Bone marrow (tissue), 2 donors: ENCODE measurements at places on chromosomes 16 and 17.

DNA sequence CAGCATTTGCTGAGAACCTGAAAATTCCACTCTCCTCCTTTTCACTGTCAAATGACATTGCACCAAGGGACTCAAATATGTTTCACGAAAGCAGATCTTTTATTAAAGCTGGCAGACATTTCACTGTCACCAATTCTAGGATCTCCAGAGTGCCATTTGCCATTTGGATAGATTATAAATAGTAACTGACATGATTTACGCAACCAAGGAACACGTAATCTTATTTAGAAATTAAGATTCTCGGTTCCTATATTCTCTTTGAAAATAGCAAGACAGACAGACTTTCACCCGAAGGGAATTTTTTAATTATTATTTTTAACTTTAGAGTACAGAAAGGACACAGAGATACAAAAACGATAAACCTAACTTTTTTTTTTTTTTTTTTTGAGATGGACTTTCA lies 49.6 kb downstream of the ANKFY1 start:
- DNase-seq: no peak

DNA sequence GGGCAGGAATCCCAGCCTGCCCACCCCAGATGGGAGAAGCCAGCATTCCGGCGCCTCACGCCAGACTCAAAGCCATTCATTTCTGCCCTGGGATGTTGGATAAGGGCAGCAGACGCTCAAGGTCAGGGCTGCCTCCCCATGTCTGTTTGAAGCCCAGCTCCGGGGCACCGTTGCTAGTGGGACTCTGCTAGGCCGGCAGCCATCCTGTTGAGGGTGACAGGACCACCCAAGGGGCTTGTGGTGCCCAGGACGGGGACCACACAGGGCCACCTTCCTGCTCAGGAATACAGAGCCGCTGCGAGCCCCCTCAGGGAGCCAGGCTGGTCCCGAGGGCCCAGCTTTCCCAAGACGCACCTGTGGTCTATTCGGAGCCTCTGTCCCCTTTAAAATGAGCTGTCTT lies 101.7 kb upstream of the CREBBP start:
- DNase-seq: no peak

DNA sequence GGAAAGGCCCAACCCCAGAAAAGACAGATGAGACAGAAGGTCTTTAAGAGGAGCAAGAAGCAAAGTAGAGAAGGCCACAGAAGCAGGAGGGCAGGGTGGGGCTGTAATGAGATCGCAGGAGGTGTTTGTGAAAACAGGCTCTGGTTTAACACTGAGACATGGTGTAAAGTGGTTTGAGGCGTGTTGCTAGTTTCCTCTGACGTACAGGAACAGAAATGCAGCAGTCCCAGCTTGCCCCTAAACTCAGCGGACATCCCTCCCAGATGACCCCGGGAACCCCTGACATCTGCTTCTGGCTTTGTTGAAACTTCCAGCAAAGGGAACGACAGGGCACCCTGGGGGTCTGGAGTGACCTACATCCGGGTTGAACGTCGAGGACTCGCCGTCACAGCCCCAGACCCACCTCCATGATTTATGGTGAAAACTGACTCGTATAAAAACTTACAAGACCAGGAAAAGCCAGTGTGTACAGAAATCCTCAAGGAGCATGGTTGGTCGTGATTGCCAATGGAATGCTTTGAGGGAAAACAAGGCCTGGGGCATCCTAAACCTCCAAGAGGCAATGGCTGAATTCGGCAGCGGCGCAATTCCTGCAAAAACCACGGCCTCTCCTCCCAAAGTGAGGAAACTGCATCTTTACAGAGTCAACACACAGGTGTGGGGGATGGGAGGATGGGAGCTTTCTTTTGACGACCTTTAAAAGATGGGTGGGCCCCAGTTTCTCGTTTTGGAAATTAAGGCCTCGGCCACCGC lies 25.8 kb downstream of the LITAF start:
- no peak for DNase-seq

GRCh38 chr17:6712058-6712853 lies 913 bp downstream of the SLC13A5 start:
- no peak for DNase-seq

DNA sequence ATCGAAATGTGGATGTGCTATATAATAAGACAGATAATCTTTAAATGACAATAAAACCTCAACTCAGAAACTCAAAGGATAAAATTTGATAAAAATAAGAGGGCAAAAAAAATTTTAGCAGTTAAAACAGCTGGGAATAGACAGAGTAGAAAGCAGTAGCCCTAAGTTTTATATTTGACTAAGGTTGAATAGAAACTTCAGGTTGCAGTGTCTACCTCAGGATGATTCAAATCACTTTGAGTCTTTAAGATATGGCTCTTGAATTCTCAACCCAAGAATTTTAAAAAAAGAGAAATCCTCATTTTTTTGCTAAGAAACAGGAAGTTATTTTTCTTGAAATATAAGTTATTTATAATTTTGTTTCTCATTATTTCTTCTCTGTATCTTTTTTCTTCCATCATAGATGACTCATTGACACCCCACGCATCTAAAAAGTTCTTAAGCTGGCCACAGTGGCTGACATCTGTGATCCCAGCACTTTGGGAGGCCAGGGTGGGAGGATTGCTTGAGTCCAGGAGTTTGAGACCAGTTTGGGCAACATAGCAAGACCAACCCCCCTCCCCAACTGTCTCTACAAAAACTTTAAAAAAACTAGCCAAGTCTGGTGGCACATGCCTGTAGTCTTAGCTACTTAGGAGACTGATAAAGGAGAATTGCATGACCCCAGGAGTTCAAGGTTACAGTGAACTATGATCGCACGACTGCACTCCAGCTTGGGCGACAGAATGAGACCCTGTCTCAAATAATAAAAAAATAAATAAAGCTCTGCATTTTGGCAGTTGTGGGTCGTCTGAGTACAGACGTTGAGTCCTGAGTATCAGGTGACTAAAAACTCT lies 23.9 kb downstream of the NFAT5 start:
- no peak for DNase-seq

DNA sequence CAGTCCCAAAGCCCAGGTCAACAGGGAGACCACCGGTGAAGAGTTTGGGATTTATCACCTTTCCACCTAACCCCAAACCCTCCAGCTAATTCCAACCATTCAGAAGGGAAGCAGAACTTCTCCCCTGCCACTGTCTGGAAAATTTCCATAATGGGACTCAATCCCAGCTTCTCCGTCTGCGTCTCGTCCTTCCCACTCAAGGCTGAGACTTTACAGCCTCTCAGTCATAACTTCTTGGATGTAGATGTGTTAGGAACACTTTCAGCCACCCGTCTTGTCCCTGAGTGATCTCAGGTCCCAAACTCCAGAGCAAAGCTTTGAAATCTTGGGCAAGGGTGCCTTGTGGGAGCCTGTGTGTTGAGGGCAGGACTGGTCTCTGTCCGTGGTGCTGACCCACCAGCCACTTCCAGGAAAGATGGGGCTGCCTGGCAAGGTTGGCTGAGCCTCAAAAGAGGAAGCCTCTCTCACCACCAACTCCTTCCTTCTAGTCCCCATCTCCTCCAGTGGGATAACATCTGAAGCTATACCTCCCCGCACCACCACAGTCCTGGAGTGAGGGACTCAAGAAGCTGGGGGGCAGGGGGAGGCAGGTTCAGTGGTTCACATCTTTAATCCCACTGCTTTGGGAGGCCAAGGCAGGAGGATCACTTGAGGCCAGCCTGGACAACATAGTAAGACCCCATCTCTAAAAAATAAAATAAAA lies 9.3 kb downstream of the GAS2L2 start:
- peak; percentile 6 for DNase-seq

DNA sequence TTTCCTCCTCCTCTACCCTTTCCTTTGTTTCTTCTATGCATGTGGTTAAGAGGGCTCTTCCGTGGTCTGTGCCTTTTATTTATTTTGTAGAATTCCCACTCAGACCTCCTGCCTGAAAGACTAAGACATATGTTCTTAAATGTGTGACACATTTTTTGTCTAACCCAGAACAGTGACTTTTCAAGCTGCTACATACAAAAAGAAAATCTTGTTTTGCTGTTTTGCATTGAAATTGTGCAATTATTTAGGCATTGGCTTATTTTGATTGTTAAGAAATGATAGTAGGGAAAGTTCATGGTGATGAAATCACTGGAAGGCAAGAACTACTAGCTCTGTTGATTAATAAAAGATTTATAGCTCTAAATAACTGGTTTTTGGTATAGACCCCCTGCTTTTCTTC lies 76.8 kb downstream of the TUBD1 start:
- DNase-seq: no peak

DNA sequence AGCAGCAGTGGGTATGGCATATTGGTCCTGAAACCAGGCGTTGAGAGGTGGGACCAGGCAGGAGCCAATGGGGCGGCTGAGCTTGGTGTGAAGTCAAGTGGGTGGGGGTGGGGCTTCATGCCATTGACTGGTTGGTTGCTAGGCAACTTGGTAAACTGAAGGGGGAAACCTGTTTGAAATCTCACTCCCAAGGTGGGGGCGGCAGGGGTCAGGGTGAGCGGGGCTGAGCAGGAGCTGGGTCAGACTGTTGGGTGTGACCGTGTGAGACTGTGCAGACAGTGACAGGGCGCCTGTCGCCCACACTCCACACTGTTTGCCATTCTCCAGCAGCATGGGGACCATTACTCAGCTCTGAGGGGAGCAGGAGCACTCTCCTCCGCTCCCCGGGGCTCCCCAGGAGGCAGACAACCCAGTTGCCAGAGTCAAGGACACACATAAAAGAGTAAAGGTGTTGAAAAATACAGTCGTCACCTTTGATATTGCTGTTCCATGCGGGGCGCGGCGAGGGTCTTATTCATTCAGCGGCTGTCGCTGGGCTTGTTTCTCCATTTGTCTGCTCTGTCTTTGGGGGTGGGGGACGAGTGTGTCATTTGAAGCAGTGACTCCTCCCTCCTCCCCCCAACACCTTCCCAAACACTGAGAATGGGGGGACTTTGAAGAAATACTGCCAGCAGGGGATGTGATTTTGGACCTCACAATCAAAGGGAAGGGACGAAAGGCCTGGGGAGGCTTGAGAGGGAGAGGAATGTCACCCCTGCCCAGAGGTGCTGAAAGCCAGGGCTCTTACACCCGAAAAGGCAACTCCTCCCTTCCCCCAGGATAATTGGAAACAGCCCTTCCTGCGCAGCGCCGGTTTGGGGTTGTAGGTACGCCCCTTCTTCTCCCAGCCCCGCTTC lies 1.2 kb upstream of the EFNB3 start:
- no peak for DNase-seq

- no peak for DNase-seq
Observed at GRCh38 chr17:34177642-34178041, 77.4 kb upstream of the CCL2 start.

DNA sequence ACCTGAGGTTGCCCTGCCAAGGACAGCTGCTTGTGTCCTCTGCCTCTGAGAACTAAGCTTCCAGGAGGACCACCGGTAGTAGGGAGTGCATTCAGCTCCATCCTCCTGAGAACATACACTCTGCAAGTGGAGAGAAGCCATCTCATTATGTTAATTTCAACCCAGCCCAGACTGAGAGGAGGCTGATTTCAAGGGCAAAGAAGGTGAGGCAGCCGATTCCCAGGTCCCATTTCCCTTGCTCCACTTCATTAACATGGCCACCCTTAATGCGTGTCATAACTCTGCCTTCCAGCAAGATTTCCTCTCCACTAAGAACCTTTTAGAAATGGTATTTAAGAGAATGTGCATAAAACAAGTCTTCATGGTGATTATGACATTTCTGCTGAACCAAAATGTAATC lies 72.5 kb downstream of the CDH13 start:
- no peak for DNase-seq

GRCh38 chr17:19335951-19336631 lies 26.4 kb downstream of the B9D1 start:
- DNase-seq: no peak

GRCh38 chr16:14106457-14106856 lies 35.3 kb downstream of the MRTFB start:
- DNase-seq: no peak

DNA sequence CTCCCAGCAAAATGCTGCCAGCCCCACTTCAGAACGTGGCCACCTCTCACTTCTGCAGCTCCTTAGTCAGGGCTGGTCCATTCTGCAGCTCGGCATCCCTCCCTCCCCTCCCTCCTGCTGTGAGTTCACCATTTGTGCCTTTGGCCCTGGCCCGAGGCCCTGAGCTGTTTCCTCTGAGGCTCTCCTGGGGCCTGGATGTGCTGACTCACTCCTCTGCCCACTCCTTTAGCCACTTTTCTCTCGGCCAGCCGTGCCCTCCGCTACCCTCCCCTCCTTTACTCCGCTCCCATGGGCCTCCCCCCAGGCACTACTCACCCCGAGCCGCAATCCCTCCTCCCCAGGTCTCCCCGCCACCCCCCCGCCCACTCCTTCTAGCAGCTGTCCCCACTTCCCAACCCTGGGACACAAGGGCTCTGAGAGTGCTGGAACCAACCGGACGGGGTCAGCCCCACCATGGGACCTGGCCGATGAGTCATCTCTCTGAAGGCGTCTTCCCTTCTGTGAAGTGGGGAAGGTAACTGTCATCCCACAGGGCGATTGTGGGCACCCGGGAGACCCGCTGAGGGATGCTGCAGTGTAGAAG lies 11.5 kb downstream of the KCNG4 start:
- peak; percentile 3 for DNase-seq

GRCh38 chr17:81917565-81918332 lies at the start of gene SIRT7:
Gene SIRT7 (minus strand): TSS chr17:81918176. CDS start chr17:81918131, 45 bp downstream.
- DNase-seq: peak; percentile 85

DNA sequence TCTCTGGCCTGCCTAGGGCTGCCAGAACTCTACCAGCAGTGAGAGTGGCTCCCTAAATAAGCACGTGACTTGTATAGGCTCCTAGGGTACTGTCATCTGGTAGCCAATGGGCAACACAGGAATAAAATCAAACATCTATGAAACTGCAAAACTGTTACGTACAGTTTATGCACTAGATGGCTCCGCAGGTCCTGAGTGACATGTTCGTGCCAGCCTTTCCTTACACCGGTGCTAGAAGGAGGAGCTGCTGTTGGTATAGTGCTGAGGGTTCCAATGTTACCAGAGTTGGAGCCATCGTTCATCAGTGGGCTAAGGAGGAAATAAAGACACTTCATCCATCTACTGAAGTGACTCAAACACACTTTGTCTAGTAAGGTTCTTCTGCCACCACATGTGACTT lies 63.2 kb upstream of the TRAP1 start:
- no peak for DNase-seq

GRCh38 chr17:65630502-65630901 lies 69.1 kb upstream of the AXIN2 start:
- no peak for DNase-seq

DNA sequence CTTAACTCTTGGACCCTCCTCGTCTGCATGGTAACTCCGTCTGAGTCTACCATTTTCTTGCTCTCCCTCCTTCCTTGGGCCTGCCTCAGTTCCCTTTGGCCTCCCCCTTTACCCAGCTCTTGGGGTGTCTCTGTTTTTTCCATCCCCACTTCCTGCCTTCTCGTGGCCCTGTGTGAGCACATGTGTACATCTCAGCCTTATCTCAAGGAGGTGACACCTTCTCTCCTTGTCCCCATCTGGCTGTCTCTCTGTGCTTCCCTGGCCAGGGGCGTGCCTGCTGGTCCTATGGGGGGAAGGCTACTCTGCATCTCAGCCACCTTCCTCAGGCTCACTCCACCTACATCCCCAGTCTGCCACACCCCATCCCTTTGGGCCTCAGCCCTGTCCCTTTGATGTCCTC lies 6.6 kb downstream of the CTF1 start:
- DNase-seq: no peak

DNA sequence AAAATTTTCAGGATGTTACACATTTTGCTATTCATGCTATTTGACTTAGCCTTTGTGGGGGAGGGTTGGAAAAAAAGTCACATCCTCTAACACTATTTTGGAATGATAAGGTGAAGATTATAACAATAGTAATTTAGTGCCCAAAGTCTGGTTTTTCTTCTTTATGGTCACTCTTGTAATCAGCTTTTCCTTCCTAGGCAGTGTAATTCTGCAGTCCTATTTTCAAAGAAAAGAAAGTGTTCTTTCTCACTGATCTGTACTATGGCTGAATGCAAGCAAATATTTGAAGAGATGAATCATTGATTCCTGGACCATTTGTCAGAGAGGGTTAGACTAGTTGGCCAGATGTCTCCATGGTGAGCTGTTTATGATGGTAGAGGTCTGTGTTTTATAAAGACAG lies 8.4 kb downstream of the RSPRY1 start:
- no peak for DNase-seq
